GM23338 (cell line): ENCODE measurements at places on chromosomes 5 and 9. TPM values are rescaled to one million over a fixed set of nuclear protein-coding genes. Genes with fewer than 3 reads are reported as not detected.

DNA sequence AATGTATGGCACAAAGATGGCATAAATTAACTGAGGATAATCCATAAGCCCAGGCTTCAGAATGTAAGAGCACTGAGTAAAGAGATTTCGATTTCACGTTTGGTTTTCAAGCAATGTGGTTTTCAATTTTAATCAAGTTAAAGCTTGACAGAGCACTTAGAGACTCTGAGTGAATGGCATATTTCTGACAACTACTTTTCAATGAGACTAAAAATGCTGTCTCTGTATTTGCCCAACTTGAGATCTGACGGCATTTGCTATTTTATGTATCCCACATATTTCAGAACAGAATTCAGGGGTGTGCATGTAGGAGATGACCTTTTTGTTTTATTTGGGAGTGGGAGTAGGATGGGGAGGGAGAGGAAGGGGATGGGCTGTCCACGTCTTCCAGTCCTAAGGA, 280.3 kb upstream of the PANK3 start:
- no peak for DNase-seq

DNA sequence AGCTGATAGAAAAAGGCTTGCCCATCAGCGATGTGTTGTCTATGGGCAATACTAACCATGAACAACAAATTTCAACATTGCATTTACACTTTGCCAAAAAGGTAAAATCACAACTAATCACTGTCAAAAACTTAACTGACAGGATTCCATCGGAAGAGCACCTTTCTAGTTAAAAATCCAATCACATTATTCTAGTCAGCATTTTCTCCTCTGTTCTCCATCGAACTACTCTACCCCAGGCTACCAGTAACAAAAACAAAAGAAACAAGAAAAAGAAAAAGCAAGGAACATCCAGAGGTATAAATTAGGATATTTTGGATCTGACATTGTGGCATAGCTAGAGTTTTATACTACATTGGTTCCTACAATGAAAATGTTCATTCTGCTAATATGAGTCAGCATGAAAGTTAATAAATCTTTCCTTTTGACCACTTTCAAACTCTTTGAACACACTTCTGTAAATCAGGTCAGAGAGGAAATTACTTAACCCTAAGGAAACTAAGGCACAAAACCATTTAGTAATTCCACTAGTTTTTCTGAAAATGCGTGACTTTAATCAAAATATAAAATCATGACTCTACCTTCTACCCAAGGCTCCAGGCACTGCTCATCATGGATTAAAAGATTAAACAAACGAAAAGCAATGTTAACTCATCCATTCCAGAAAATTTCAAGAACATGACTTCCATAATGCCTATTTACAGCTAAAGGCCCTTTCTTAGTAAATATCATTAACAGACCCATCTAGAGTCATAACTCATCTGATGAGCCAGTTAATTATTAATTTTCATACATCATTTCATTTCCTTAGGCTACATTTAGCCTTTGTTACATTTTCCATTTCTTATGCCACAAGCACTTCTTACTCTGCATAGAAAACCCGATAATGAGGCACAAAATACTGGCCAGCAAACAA, 10.2 kb downstream of the GLIS3 start:
- DNase-seq, result no peak

PCDHGB6 gene
- total RNA-seq, result 7.1 and 8.1 TPM in 2 replicates

MARVELD2 gene
- 24.1 and 24.8 TPM in 2 replicates for total RNA-seq

CPLANE1 gene
- 6.6 and 8.3 TPM in 2 replicates for total RNA-seq
